Memory B cell (primary cell): ENCODE measurements at places on chromosomes 13 and 19.

DNA sequence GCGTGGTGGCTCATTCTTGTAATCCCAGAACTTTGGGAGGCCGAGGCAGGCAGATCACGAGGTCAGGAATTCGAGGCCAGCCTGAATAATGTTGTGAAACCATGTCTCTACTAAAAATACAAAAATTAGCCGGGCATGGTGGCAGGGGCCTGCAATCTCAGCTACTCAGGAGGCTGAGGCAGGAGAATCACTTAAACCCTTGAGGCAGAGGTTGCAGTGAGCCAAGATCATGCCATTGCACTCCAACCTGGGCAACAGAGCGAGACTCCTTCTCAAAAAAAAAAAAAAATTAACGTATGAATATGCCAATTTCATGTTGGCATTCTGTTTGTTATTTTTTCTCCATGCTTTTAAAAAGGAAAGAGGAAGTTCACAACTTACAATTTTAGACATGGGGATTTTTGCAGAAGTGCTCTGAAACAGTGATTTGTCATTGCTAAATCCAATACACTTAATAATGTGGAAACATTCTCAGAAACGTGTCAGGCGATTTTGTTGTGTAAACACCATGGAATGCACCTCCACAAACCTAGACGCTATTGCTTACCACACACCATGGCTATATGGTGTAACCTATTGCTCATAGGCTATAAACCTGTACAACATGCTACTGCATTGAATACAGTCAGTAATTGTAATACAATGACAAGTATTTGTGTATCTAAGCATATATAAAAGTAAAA is 115.9 kb upstream of the PCDH20 start:
- DNase-seq = no peak

- DNase-seq = no peak
These were observed 16.8 kb upstream of the IGSF23 start for GRCh38 chr19:44596428-44597130.

GRCh38 chr19:18756896-18757295 is 34.2 kb downstream of the COMP start:
- no peak for DNase-seq

DNA sequence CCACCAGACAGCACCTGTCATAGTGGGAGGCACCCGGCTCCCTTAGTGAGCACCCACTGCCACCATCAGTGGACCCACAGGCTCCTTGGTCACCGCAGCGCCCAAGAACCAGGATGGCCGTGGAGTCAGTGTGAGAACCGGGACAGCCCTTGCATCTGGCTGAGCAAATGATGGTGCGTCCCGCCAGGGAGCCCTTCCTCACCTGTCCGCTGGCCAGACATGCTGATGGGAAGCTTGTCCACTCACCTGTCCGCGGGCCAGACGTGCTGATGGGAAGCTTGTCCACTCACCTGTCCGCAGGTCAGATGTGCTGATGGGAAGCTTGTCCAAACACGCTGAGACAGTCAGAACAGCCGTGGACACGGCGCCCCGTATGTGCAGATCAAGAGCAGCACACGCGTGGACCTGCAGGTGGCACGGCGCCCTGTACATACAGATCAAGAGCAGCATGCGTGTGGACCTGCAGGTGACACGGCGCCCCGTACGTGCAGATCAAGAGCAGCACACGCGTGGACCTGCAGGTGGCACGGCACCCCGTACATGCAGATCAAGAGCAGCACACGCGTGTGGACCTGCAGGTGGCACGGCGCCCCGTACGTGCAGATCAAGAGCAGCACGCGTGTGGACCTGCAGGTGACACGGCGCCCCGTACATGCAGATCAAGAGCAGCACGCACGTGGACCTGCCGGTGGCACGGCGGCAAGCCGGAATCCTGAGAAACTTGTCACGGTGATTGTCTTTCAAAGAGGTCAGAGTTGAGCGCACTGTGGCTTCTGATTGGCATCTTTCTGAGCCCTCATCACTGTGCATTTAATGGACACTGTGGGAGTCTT is 40.7 kb upstream of the DCUN1D2 start:
- DNase-seq = no peak

- peak; percentile 78 for DNase-seq
These were observed 984 bp downstream of the RPS11 start for GRCh38 chr19:49497047-49497788.

GRCh38 chr19:52366414-52366824 is 3.3 kb upstream of the ZNF880 start:
- no peak for DNase-seq

GRCh38 chr13:112105892-112106291 is 38.9 kb downstream of the SOX1 start:
- DNase-seq = no peak

- DNase-seq = no peak
These were observed 406.4 kb downstream of the FGF9 start for GRCh38 chr13:22077205-22077683.

- no peak for DNase-seq
These were observed 13.2 kb downstream of the KLHL26 start for GRCh38 chr19:18650021-18650390.

DNA sequence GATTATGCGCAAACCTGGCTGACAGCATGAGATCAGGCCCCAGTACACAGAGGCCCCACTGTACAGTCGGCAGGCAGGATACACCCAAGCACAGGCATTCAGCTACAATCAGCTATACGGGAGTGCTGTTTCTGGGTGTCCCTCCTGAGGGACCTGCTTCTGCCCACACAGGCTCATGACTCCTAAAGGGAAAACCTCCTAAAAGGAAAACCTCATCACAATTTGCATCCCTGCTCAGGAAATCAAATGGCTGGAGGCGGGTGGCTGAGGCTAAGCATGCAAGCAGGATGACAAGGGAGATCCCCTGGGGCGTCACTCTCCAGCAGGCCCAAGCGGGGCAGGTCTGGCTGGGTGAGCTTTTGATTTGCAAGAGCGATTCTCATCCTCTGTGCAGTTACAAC is 99.8 kb downstream of the CRYL1 start:
- no peak for DNase-seq

- no peak for DNase-seq
These were observed 1189.9 kb downstream of the UQCRFS1 start for GRCh38 chr19:28023064-28023463.

DNA sequence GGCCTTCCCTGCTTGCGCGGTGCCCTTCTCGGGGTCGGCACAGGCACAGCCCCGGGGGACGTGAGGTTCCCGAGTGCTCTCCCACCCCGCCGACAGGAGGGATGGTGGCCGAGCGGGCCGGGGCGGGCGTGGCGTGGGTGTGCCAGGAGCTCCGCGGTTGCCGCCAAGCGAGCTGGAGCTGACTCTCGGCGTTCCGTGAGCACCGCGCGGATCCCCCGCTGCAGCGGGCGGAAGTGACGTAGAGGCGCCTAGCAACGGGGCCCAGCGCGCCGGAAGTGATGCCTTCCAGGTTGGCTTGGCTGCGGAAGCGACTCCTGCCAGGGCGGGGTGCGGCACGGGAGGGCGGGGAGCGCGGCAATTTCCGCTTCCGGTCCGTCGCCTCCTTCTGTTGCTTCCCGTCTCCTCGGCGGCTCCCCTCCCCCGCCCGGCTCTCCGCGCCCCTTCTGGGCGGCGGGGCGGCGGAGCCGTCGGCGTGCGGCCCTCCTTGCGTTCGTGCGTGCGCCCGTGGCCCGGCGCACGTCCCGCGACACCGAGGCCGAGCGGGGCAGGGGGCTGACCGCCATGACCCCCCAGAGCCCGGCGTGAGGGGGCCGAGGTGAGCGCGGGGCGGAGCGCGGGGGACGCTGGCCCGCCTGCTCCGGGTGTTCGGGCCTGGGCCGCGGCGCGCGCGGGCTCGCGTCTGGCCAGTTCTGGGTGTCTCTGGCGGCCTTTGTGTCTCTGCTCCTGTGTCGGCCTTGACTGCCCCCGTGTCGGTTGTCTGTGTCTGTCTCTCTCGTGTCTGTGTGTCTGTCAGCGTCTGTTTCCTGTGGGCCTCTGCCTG is at the start of gene EPN1:
Gene EPN1 (plus strand): TSS at position 386 of the 820 bp plus-strand sequence. CDS start 3,402 bp downstream, outside the sequence.
- peak; percentile 95 for DNase-seq
